ENCODE measurements at places on chromosomes 13 and 19.

DNA sequence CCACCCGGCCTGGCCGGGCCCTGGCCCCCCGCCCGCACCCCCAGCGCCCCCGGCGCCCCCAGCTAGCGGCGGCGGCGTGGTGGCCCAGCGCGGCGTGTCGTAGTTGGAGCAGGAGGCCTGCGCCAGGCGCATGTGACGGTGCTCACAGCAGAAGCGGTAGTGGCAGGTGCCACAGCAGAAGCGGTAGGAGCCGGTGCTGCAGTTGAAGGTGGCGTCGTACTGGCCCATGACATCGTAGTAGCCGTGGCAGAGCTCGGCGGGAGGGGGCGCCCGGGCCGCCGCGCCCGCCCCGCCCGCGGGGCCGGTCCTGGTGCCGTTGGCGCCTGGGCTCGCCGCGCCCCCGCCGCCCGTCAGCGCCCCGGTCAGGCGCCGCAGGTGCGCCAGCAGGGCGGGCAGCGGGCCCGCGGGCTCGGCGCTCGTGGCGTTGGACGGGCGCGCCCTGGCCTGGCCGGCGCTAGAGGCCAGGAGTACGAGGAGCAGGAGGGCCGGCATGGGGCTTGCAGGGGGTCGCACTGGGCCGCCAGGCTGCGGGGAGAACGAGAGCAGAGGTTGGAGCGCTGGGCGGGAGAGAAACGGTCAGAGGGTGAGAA is 633 bp downstream of the SHISA7 start:
- DNase-seq: no peak

GRCh38 chr13:104256701-104257100 is 1190.5 kb upstream of the SLC10A2 start:
- no peak for DNase-seq

GRCh38 chr13:100721885-100722512 is 47.4 kb upstream of the TMTC4 start:
- peak; percentile 29 for DNase-seq

- no peak for DNase-seq
Observed at GRCh38 chr13:59261928-59262488, 901.7 kb downstream of the DIAPH3 start.

GRCh38 chr13:39037410-39037879 is 444 bp downstream of the PROSER1 start:
- no peak for DNase-seq

DNA sequence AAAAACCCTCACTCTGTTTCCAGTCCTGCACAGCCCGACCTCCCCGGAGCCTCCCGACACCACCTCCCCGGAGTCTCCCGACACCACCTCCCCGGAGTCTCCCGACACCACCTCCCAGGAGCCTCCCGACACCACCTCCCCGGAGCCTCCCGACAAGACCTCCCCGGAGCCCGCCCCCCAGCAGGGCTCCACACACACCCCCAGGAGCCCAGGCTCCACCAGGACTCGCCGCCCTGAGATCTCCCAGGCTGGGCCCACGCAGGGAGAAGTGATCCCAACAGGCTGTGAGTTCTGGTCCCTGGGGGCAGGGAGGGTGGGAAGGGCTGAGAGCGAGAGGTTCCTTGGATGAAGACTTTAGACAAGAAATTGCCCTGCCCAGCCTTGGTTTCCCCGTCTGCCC is 5.4 kb downstream of the MADCAM1 start:
- no peak for DNase-seq

DNA sequence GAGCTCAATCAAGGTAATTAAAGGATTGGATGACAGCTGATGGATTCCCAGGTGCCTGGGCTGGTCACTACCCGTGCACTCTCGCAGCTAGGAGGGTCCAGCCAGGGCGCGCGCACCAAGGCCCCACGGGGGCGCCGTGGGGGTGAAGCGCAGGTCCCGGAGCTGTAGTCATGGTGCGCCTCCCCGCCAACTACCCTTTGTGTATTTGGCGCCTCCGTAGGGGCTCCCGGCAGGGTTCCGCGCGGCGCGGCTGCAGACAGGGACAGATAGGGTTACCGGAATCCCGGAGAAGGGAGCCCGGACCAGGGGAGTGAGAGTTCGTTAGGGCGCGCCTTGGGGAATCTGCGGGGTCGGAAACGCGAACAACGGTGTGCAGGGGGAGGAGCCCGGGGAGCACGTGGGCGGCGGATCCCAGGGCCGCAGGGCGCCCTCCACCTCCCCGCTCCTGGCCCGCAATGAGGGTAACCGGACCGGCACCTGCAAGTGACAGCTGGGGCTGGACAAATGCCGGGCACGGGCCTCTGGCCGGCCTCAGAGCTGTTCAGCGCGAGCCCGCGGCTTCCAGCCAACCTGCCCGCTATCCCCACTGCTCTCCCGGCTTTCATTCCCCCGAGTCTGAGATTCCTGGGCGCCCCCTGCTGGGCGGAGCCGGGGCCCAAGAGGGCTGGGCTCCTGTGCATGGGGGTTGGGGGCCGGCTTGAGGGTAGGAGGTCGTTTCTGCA is 3.4 kb upstream of the PRAM1 start:
- DNase-seq: peak; percentile 56

GRCh38 chr19:45917421-45918091 is 3.0 kb upstream of the NANOS2 start:
- no peak for DNase-seq

DNA sequence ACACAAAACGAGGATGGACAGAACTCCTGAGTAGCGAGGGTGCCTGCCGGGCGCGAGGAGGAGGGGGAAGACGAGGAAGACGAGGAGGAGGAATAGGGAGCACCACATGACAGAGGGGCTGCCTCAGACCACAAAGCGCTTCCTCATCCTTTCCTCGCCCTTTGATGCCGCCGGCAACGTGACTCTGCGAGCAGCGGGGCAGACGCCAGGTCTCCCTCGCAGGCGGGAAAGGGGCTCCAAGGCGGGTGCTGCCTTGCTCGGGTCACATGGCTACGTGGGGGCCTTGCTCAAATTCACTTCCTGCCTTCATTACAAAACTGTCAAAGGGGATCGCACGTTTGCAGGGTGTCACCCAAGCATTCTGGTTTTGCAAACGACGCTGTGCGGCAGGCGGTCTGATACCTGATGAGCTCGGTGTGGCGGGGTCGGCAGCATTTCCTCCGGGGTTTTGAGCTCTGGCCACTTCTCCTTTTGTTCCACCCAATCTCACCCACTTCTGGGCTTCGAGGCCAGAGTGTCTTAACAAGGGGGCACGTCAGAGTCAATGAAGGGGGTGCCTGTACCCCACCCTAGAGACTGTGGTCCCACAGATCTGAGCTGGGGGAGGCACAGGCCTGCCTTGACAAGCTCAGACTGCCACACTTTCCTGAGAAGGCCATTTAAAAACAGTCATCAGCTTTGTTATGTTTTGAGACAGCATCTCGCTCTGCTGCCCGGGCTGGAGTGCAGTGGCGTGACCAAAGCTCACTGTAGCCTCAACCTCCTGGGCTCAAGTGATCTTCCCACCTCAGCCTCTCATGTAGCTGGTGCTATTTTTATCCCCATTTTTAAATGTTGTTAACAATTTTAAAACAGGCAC is 14.9 kb downstream of the MAP2K2 start:
- DNase-seq: no peak

DNA sequence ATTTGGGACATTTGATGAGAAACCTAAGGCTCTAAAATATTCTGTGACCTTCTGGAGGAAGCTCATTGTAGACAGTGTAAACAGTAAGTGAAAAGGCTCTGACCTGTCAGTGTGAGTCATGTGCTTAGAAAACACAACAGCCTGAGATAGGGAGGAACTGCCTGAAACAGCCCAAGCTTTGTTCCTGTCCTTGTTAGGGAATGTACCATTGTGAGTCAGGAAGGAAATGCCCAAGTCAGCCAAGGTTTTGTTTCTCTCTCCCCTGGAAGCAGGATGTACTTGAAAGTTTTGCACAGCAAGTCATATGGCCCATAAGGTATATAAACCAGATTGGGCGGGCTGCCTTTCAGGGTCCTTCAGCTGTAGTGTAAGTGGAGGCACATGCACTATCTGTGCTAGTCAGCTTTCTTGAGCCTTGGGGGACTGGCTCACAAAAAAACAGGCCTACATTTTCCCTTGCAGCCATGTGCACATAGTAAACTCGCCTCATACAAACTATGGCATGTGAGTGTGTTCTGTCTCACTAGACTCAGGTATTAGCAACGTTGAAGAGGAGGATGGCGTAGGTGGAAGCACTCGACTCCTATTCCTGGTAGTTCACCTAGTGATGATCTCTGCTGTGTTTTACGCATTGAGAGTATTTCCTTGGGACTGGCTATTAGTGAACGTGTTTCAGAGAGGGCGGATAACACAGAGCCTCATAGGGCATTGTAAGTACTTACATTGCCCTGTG is 141.2 kb upstream of the KLHL1 start:
- DNase-seq: no peak

DNA sequence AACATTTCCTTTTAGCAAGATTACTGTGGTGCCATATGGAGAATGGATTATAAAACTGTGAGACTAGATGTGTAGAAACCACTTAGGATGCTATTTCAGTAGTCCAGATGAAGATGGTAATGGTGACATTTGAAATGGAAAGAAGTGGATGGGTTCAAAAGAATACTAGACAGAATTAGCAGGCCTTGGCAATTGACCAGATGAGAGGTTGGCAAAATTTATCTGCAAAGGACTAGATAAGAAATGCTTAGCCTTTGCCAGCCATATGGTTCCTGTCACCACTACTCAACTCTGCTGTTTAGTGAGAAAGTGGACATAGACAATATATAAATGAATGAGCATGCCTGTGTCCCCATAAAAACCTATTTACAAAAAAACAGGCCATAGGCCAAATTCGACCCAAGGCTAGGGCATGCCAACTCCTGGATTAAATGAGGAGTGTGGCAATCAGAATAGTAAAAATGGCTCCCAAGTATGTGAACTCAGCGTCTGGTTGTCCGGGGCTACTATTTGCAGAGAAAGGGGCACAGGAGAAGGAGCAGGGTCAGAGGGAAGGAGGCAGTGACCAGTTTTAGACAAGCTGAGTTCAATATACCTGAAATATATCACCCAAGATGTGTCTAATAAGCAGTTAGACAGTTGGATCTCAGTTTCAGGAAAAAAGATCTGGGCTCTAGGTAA is 98.4 kb downstream of the ENOX1 start:
- DNase-seq: no peak

DNA sequence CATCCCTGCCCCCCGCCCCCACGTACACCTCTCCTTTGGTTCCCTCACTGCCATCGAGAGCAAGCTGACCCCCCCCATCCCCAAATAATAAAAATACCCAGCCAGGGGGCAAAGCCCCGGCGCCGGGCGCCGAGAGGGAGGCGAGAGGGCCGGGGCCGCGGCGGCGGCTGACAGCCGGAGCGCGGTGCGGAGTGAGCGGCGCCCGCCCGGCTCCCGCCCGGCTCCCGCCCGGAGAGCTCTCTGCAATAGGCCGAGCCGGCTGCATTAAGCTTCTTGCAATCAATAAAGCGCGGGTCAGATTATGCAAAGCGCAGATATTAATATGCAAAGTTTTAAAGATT is 40.9 kb downstream of the DEDD2 start:
- no peak for DNase-seq

GRCh38 chr13:46296115-46296822 is 84.5 kb downstream of the LRRC63 start:
- DNase-seq: no peak

DNA sequence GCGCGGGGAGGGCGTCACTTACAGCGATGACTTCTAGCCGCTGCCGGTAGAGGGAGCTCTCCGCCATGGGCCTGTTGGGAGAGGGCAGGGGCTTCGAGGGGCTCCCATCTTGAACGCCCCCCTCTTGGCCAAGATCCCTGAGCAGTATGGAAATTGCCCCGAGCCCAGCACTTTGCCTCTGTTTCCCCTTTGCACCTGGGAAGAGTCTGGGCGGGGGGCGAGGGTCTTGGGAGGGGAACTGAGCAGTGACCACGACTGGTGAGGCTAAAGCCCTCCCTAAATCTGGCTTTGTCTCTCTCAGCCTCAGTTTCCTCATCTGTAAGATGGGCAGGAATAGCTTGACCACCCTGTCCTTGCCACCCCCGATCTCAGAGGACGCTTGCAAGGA is 2.8 kb downstream of the PALM3 start:
- no peak for DNase-seq

DNA sequence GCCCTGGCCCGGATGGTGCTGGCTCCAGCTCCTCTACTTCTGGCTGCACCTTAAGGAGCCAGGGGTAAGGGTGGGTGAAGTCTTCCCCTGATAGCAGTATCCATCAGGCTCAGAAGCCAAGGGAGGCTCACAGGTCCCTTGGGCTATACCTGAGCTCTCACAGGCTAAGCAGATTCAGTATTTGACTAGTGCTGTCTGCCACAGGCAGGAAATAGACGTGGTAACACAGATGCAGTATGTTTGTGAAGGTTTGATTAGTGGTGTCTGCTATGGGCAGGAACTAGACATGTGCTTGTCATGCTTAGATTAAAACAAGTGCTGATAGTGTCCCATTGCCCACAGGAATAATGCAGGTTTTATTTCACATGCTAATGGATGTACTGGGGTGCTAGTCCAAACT is 4.0 kb downstream of the SYT5 start:
- DNase-seq: no peak

DNA sequence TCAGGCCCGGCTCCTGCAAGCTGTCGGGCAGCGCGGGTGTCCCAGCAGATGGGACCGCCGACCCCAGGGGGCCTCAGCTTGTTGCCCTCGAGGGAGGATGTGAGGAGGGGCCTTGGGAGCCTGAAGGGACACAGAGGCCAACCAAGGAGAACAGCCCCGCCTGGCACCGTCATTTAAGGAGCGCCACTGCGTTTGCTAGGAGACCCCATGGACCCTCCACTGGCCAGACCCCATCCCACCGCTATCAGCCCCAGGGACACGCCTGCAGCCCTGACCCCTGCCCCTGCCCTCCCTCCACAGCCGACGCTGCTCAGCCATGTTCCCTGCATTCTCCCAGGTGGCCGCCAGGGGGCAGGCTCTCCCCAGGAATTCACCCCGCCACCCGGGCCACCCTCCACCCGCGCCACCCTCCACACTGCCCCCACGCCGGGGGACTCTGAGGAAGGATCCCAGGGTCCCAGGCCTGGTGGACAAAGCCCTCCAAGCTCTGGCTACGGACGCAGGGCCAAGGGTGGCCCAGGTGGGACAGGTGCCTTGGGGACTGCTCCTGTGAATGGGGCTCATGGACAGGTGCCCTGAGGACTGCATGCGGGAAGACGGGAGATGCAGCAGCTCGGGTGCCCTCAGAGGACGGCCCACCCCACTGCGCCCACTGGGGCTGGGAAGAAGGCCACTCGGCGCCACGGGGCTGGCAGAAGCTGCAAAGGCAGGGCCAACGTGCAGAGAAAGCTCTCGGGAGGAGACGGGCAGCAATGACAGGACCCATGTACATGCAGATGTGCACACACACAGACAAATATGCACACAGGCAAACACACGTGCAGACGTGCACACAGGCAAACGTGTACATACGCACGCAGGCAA is 34.4 kb downstream of the PIP5K1C start:
- peak; percentile 75 for DNase-seq

DNA sequence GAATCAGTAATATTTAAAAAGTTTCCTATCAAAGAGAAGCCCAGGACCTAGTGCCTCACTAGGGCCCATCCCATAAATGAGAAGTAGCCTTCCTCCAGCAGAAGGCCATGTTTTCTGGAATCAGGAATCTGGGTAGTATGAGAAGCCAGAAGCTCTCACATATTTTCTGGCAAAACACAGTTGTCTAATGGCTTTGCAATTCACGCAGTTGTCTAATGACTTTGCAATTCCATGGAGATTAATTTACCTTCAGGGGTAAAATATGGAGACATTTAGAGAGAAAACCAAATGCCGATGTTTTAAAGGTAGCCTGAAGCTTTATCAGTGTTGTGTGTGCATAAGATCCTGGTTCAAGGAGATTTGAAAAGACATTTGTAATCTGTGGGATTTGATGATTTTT is 29.8 kb upstream of the SIAH3 start:
- DNase-seq: no peak

Measured in stimulated activated CD4-positive, alpha-beta T cell treated with anti-CD3 and anti-CD28 coated beads, Interleukin-1b, Interleukin-23, amount 100 ng/mL, for 4 hours (primary cell).